Activated CD4-positive, alpha-beta T cell treated with anti-CD3 and anti-CD28 coated beads for 4 hours (primary cell): ENCODE measurements at places on chromosomes 2 and 18.
A peak's percentile ranks its signal among the peaks of the same experiment; 100 is the strongest.

- DNase-seq, result no peak
Observed at GRCh38 chr2:161307676-161308075, 549 bp upstream of the PSMD14 start.

DNA sequence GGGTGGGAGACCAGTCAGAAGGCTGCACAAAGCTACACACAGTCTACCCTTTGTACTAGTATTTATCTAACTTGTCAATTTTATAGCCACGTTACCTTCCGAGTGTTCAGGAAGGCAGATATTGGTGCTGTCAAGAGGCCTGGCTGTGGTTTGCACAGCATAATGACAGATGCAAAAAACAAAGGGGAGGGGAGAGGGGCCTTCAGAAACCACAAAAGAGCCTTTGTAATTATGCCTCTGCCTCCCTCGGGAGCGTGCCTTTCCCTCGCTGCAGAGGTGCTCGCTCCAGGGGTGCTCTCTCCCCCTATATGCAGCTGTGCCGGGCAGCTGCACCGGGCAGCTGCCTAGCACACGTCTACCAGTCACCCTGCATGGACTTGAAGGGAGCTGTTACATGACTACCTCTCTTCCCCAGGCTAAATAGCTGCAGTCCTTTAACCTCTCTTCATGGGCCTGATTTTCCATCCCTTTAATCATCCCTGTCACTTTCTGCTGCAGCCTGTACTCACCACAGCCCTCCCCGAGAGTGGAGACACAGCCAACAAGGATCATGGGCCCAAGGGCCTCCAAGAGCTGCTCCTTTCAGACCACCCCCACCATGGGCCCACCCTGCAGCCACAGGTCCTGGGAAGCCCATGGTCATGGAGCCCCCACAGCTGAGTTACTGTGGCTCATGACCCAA lies 168.4 kb upstream of the PKDCC start:
- DNase-seq, result no peak

- no peak for DNase-seq
Observed at GRCh38 chr2:106798826-106799552, 87.0 kb downstream of the ST6GAL2 start.

- no peak for DNase-seq
Observed at GRCh38 chr18:44280479-44280878, 400.2 kb upstream of the SETBP1 start.

DNA sequence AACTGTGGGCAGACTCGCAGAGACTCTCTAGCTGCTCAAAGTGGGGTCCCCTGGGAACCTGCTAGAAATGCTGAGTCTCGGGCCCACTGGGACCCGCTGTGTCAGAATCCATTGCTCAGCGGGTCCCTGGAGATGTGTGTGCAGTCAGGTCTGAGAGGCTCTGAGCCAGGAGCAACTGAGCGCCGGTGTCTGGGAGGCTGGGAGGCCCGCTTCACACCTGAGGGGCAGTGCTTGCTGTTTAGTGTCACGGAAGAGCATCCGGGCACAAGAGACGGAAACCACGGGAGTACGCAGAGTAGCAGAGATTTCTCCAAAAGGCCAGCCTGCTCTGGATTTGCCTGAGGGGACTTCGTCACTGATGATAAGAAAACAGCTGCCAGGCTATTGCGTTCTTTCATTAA lies 70.1 kb downstream of the EDAR start:
- no peak for DNase-seq

DNA sequence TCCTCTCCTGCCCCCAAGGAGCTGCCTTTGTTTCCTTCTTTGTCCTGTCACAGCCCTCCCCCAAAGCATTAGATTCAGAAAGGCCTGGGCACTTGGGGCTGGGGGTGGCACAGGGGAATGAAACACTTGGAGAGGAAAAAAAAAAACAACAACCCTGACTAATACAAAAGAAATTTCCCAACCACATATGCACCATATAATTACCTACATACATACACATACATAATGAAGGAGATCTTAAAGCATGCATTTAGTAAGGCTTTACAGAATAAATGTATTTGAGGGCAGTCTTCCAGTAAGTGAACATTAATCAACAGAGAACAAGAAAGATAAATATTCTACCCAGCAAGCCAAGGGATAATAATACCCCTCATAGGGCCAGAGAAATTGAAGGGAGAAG lies 70.0 kb upstream of the PPP1CB start:
- DNase-seq, result peak; percentile 39

- no peak for DNase-seq
Observed at GRCh38 chr2:73033766-73034381, 37.6 kb downstream of the SFXN5 start.

GRCh38 chr2:88027697-88028389 lies 11.5 kb upstream of the RNU2-63P start:
- no peak for DNase-seq

GRCh38 chr2:181977661-181978350 lies 7.8 kb upstream of the PPP1R1C start:
- DNase-seq, result no peak

DNA sequence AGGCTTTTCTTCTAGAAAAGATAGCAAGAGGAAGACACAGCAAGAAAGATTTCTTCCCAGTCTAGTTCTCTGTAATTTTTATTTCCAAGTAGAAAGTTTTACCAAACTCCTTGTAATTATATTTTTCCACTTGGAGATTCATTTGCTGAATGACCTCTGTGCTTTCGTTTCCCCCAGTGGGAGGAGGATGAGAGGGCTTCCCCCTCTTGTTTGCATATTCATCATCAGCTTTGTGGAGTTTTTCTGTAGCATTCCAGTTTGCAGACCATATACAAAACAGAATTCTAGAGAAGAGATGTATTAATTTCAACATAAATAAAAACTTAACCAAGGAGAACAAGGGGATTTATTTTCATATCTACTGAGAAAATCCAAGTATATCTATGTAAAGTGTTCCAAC lies 51.3 kb downstream of the RMDN2 start:
- DNase-seq, result no peak

DNA sequence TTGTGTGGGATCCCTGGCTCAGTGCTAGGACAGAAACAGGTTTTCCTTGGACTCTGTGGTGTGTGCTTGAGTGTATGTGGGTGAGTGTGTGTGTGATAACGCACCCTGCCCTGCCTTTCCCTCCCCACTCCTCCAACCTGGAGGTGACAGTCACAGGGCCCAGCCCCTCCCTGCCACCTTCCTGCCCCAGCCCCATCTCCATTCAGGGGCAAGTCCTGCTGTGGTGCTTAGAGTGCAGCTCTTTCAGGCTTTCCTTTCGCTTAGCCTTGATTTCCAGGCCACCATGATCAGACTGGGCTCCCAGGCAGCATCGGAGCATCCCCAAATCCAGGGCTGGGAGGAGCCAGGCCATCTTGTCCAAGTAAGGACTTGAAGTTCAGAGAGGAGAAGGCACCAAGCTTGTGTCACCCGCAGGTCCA lies 185.2 kb downstream of the ZFP36L2 start:
- DNase-seq, result no peak

DNA sequence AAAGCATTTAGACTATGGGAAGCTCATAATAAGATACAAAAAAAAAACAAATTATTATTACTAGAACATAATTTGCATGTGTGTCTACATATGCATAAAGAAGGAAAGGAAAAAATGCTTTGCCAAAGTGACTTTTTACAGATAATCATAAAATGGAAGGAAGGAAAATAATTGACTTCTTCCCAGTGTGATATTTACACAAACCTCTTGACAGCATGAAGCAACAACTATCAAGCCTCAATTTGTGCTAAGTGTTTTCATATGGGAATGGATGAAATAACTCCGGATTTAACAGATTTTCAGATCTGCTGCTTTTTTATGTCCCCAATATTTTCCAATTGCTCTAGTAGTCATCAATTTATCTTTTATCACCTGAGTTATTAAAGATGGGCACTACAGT lies 275.9 kb upstream of the REG3G start:
- DNase-seq, result no peak

DNA sequence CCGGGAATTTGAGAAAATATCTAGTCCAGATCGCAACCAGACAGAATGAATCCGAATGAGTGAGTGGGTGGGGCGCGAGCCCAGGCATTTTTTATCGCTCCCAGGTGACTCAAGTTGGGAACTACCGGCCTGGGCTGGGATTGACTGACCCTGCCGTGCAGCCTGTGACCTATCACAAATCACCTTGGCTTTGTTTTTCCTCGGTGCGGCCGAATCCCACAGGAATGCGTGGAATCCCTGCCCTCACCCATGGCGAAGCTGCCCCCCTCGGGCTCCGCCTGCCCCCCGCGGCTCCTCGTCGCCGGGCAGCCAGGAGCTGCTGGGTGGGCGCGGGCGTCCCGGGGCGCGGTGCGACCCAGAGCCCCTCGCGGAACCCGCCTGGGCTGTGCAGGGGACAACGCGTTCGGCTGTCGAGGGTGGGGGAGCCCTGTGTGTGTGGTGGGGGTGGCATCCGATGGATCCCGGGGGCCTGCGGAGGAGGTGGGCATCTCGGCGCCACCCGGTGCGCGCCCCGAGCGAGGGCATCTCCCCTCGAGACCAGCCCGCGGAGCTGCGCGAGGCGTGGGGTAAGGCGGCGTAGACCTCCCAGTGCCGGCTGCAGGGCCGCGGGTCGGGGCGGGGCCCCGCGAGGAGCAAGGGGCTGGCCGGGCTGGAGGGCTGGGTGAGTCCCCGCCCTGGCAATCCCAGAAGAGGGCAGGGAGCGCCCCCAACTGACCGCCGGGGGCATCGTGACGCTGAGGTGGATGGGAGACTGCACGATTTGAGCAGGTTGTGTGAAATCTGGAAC lies 16.5 kb downstream of the B3GNT7 start:
- DNase-seq, result peak; percentile 15

DNA sequence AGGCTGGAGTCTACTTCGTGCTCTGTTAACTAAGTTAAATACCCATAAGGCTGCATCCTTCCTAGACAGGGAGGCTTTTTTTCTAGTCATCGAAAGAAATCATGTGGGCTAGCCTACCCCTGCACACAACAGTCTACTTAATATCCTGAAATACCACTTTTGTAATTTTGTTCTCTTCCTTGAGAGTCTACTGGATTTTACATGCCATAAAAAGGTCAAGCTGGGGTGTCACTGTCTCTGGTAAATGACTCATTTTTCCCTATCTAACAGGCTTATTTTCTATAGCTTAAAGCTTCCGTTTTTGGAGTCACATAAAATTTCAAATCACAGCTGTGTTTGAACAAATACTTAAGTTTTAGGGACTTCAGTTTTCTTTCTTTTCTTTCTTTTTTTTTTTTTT lies 10.7 kb upstream of the STAM2 start:
- DNase-seq, result no peak

- no peak for DNase-seq
Observed at GRCh38 chr2:210199186-210199765, 26.0 kb downstream of the ACADL start.

DNA sequence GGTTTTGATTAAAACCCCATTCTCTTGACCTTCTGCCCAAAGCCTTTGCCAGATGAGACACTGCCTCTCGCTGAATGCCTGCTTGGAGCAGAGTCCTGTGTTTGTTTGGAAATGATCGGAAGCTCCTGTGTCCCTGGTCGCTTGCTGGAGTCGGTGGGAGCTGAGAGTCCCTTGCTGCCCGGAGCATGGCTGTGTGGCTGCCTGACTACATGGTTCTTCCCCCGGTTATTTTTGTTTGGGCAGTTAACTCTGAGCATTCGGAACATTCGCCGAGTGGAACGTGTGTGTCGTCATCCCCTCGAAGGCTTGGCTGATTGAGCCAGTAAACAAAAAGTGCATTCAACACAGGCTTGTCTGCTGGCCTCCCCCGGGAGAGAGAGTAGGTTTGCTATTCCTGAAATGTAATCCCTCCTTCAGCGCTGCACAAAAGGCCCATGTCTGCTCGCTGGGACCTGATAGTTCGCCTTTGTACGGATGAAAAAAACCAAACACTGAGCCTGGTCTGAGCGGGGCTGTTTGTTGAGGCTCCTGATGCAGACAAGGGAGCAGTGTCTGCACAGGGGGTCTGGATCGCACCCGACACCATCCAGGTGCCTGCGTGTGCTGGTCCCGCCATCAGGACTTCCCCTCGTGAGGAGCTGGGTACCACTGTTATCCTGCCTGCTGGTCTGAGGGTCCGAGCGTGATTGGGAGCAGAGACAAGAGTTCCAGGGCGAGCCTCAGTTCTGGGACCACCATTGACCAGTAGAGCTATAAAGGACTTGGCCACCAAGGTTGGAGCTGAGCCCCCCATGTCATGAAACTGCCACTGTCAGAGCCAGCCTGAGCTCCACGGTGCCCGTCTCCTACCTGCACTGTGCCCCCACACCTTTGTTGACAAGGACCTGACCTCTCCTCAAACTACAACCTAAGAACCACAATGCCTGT lies 83.8 kb downstream of the AGAP1 start:
- no peak for DNase-seq

- DNase-seq, result no peak
Observed at GRCh38 chr18:9629709-9630108, 15.3 kb upstream of the PPP4R1 start.

DNA sequence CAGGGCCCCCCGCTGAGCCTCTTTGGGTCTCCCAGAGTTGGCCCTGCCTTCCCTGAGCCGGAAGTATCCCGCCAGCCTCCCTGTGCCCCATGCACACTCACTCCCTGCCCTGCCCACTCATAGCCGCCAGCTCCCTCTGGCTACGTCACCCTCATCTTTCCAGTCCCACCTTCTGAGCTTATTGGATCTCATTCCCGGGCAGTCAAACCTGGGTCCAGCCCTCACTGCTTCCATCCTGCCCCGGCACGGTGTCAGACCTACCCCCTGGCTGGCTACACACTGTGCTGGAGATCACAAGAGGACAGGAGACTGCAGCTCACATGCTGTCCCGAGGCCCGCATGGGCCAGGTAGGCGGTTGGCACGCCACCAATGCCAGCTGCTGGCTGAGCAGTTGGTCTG lies 147.2 kb downstream of the ASB1 start:
- no peak for DNase-seq

DNA sequence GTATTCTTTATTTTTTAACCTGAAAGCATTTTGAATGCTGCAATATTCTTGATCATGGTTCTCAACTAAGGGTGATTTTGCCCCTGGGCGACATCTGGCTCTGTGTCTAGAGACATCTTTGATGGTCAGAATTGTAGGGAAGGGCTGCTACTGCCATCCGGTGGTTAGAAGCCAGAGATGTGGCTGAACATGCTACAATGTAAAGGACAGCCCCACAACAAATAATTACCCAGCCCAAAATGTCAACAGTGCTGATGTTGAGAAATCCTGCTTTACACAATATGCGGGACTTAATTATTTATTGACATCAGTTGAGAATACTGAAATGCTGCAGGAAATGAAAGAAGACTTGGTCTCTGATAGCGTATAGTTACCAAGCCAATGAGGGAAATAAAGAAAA lies 37.5 kb upstream of the SERPINB2 start:
- DNase-seq, result no peak

GRCh38 chr18:75029481-75029880 lies 179.5 kb downstream of the PTGR3 start:
- DNase-seq, result peak; percentile 10

- no peak for DNase-seq
Observed at GRCh38 chr2:44768438-44769236, 172.9 kb upstream of the SIX3 start.

GRCh38 chr2:196268538-196269338 lies 97.4 kb upstream of the STK17B start:
- no peak for DNase-seq

GRCh38 chr2:187654535-187654934 lies 100.3 kb upstream of the TFPI start:
- DNase-seq, result no peak

- no peak for DNase-seq
Observed at GRCh38 chr18:65822826-65823225, 72.0 kb downstream of the CDH7 start.
